ENCODE measurements at places on chromosomes 4 and X.
A peak's percentile ranks its signal among the peaks of the same experiment; 100 is the strongest.

- peak; percentile 1 for DNase-seq
Measured at GRCh38 chrX:122777766-122778165, 406.3 kb upstream of the GRIA3 start.

GRCh38 chrX:6568031-6568430 lies 33.1 kb upstream of the VCX3A start:
- DNase-seq, result no peak

DNA sequence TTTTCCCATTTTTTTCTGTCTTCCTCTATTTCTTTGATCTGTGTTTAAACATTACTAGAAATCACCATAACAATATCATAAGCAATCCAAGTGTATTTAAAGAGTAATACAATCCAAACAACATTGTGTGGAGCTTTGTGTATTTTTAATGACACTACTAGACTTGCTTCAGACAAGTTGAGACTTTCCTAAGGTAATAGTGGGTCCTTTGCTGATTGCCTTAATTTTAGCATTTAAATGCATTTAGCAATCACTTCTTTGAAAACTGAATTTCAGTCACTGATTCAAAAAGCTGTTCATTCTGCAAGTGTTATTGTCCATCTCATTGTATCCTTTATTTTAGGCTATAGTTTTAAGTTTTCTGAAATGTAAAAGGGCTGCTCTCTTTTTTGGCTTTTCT lies 804.8 kb downstream of the ADGRL3 start:
- DNase-seq, result no peak

GRCh38 chr4:181176306-181176705 lies 1066.9 kb upstream of the TENM3 start:
- DNase-seq, result no peak

DNA sequence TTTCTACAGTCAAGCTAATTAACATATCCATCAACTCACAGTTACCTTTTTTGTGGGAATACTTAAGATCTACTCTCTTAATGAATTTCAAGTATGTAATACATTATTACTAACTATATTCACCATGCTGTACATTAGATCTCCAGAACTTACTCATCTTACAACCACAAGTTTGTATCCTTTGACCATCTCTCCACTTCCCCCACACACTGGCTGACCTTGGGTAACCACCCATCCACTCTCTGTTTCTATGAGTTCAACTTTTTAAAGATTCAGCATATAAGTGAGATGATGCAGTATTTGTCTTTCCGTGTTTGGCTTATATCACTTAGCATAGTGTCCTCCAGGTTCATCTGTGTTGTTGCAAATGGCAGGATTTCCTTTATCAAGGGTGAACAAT lies 30.5 kb upstream of the MAGED1 start:
- no peak for DNase-seq

DNA sequence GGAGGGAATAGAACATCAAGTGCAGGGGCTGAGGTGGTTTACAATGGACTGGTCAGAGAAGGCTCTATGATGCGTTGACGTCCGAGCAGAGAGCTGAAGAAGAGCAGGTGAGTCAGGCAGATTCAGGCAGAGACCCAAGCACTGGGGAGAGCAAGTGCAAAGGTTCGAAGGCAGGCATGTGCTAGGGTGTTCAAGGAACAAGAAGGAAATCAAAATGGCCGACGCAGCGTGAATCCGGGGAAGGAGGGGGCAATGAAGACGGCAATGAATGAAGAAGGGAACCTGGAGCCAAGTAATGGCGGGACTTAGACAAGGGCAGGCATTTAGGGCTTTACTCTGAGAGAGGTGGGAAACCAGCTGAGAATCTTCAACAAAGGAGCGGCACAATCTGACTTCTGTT lies 56.8 kb upstream of the DCTD start:
- DNase-seq, result no peak

DNA sequence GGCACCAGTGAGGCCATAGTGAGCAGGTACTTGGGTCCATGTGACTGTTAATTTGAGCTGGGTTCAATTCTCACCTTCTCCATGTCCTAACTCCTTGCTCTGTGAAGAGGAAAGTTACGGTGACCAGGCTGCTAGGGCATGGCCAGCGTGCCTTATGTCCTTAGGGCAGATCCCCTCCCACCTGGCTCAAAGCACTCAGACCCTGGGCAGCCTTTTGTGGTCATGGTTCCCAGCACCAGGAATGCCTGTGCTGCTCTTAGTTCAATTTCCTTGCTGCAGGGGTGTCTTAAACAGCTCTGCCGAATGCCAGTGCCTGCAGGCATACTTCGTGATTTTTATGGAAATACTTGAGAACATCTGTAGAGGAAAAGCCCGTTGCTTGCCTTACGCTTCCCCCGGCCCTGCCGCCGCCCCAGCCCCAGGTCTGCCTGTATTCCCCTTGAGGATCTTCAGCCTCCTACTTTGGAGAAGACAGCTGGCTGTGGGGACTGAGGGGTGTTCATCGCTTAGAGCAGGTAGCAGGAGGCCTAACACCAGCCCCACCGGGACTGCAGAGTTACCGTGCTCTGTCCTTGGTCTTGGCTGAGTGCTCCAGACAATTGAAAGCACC lies 3.1 kb upstream of the CDK16 start:
- no peak for DNase-seq
